Stimulated activated CD8-positive, alpha-beta memory T cell treated with anti-CD3 and anti-CD28 coated beads, Interleukin-4, amount 100 ng/mL, for 24 hours (primary cell): ENCODE measurements at places on chromosomes 11 and 22.
A peak's percentile ranks its signal among the peaks of the same experiment; 100 is the strongest.

- peak; percentile 60 for DNase-seq
Measured at GRCh38 chr22:37267135-37267587, 15.1 kb upstream of the CYTH4 start.

- no peak for DNase-seq
Measured at GRCh38 chr11:65129649-65130441, 4.5 kb downstream of the SYVN1 start.

DNA sequence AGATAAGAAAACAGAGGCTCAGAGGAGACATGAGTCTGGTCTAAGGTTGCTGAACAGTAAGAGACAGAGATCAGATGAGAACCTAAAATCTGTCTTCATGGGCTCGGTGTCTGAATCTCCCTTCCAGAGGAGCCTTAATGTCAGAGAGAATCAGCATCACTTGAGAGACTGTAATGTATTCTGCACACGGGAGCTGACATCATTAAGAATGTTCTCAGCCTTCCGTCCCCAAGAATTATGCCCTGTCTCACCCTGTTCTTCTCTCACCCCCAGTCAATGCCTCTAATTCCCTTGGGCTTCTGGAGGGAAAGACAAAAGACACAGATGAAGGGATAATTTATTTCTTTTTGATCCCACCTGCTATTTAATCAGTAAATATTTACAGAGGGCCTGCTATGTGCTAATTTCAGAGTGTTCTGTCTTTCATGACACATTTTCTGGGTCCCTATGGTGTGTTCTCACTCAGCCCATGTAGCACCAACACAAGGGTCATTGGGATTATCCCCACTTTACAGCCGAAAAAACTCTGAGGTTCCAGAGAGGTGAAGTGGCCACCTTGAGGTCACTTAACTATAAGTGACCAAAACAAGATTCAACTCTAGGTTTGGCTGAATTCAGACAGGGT is 61.8 kb downstream of the CD82 start:
- no peak for DNase-seq

GRCh38 chr11:96783311-96783710 is 393.5 kb downstream of the JRKL start:
- DNase-seq: no peak

DNA sequence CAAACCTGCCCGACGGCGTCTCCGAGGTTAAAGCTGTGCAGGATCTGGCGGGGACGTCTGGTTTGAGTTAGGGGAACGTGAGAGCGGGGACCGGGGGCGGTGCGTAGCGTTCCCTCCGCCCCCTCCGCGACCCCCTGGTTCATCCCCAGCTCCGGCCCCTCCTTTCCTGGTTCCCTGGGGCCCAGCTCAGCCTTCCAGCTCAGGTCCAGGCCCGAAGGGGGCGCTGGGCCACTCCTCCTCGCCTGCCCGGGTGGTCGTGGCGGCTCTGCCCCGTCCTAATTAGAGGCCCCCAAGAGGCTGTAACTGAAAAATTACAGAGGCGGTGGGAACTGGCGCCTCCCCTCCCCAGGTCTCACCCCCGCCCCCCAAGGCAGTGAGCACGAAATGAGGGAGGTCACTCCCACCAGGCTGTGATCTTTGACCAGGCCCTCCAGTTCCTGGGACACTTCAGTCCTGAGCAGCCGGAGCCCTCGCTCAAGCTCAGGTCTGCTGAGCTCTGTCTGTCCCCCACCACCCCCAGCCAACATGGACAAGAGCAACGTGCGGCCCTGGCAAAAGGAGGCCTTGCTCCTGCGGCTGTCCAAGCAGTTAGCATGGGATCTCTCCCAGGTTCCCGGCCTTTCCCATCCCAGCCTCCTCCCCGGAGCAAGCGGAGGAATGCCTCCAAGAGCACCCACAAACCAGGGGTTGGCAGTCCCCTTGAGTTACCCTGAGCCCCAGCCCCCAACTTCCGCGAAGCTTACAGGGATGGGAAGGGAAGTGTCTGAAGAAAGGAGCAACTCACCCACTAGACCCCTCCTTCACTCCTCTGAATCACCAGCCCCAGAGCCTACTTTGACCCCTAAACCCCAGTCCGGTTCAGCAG is 3.3 kb downstream of the CD248 start:
- no peak for DNase-seq

GRCh38 chr11:20278727-20279126 is 84.8 kb upstream of the HTATIP2 start:
- DNase-seq: no peak

- DNase-seq: no peak
Measured at GRCh38 chr11:69703453-69703767, 412 bp downstream of the FGF19 start.

- DNase-seq: no peak
Measured at GRCh38 chr11:72712168-72712751, 38.0 kb upstream of the PDE2A start.

DNA sequence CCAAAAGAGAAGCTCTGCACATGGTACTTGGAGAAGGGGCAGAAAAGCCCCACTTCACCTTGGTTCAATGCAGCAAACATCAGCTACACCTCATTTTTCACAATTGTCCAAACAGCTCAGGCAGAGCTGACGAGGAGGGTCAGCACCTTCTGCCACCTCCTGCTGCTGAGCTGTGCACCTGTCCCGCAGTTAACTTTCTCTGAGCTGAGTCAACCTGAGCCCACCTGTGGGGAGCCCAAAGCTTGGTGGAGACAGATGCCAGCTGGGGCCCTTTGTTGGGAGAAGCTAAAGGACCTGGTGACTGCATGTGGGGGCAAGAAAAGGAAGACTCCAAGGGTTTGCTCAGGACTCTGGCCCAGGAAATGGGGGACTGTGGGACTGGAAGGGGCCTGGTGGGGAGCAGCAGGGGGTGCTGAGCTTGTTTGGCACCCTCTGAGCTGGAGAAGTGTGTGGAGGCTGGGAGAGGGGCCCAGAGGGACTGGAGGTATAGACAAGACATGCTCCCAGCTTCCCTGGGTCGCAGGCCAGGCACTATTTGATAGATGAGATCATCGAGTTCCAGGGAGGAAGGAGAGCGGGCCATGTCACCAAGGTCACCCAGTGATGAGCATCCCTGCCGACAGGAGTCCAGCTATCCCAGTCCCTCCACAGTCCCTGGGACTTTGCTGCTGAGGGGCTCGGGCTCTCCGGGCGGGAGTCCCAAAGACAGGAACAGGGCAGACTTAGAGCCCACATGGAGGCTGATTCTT is 53.5 kb downstream of the KCNJ4 start:
- no peak for DNase-seq

DNA sequence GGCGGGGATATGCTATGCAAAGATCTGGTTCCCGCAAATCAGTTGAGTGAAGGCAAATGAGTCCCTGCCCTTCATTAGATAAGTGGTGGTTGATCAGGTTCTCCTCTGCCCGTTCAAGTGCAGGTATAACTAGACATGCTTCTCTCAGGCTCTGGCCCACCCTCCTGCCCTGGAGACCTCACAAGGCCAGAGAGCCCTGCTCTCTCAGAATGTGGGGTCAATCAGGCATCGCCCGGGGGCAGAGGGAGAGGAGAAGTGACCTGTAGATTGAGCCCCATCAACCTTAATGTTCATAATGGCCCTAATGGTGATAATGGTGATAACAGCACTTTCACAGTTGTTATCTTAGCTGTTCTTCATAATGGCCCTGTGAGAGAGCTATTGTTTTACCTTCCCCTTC is 224.3 kb downstream of the DSCAML1 start:
- DNase-seq: no peak

DNA sequence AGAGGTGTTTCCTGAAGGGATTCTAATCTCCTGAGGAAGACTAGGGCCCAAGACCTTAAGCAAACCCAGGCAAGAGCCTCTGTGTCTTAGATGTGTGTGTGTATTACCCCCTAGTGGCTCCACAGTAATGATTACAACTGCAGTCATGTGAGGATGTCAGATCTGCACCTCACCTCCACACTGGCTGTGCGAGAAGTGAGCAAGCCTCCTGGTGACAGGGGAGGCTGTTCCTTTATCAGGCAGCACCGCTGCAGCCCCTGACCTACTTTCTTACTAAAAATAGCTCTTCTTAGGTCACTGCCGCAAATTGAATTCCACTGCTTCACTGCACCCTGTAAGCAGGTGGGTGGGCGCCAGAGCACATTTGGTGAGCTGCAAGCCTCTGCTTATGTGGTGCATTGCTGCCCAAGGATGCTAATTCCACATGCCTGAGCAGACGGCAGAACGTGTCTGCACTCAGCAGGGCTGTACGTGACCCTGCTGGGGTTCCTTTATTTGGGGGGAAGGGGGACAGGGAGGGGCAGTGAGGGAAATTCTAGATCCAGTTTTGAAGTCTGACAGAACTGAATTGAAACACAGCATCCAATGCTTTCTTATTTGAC is 112.4 kb downstream of the KCNC1 start:
- DNase-seq: no peak

GRCh38 chr11:33303541-33303940 is 46.4 kb downstream of the HIPK3 start:
- DNase-seq: no peak
